ENCODE measurements at places on chromosomes 16 and 17.

GRCh38 chr16:21656795-21657768 is 4.7 kb upstream of the IGSF6 start:
- no peak for DNase-seq

- DNase-seq: no peak
These were observed 10.3 kb downstream of the UBE2O start for GRCh38 chr17:76442341-76443338.

DNA sequence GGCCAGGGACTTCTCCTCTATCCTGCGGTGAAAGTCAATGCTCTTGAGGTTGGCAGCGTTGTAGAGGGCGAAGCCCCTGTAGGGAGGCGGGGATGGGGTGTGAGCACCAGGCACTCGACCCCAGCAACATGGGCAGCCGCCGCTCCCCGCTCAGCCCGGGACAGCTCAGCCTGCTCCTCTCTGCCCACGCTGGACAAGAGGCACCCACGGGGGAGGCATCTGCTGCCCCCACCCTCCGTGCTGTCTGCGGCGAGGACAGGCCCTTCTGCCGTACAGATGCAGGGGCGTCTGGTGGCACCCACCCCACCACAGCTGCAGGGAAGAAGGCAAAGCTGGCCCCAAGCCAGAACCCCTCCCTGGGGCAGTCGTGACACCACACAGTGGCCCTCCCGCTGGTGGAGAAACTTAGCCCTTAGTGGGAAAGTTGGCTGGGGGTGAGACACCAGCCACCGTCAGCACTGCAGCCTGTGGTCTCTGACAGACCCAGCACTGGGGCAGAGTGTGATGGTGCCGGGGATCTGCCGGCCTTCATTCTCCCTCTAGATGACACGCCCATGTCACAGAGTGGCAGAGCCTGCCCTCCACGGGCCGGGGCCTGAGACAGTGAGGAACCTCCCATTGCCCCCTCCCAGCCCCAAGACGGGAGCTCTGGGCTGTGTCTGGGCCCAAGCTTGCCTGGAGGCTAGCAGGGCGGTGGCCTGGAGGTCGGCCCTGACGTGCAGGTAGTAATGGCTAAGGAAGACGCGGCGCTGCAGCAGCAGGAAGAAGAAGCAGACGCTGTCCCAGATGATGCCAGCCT is 19.5 kb downstream of the CTU2 start:
- no peak for DNase-seq

DNA sequence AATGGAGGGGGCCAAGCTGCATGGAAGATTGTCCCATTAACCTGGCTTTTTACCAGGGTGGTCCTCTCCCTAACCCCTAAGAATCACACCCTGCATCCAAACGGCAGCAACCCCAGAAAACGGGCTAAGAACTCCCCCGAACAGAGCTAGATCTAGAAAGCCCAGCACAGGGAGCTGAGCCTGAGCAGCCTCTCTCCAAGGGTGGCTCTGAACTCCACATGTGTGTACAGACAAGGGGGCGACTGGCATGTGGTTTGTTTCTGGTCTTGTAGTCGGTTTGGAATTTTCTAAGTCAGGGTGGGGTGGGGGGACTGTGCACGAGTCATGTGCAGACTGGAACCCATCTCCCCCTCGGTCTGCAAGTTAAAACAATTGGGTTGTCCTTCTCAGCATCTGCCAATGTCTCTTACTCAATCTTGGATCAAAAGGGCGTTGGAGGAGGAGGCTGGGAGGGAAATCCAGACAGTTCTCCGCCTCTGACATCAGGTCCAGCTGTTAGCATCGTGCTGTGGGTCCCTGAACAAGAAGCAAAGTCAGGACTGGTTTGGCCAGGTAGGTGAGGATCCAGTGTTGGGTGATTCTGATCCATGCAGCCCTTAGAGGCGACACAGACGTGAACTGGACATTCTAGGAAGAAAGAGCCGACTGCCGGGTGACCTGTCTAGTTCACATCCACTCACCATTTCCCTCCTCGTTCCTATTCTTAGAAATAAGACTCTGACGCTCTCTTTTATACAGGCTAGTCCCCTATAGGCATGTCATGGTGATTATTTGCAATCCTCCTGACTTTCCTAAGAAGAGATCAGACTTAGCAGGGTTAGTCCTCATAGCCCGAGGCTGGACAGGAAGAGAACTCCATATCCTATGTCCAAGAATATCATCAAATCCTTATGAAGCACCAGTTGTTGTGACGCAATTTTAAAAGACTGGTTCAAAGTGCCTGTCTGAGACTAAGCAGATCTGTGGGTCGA is 381.8 kb downstream of the SOX9 start:
- no peak for DNase-seq

- DNase-seq: no peak
These were observed 100.0 kb upstream of the MED13 start for GRCh38 chr17:62164747-62165722.

DNA sequence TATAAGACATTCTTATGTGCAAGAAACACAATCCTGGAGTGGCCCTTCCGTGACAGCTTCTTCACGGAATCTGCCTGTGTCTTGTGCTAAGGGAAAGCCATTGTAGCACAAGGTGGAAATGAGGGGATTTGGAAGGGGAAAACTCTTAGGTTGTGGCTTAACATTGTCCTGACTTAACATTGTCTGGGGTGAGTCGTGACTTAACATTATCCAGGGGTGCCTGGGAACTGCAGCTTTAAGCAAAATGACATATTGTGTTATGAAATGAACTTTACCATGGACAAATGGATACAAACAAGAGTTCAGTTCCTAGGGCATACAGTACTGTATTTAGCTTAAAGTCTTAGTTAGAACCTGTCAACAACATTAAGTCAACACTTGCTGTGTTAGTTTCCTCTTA is 323.9 kb downstream of the CPPED1 start:
- DNase-seq: no peak

- DNase-seq: peak; percentile 51
These were observed 15.1 kb downstream of the NQO1 start for GRCh38 chr16:69711115-69711740.
